CD14-positive monocyte (primary cell): ENCODE measurements at places on chromosomes 1 and 21. TPM values are rescaled to one million over a fixed set of nuclear protein-coding genes. Genes with fewer than 3 reads are reported as not detected.

The ASPM gene
- polyA plus RNA-seq, result 0.08 TPM

The FBLIM1 gene
- not detected for polyA plus RNA-seq

The FUCA1 gene
- 15.2 and 24.2 TPM in 2 replicates for polyA plus RNA-seq

The CD101 gene
- 54.7 TPM for polyA plus RNA-seq

The EVI5 gene
- 19.4 TPM for polyA plus RNA-seq

The CALML6 gene
- polyA plus RNA-seq, result not detected

The KLF17 gene
- polyA plus RNA-seq, result not detected

The IL12RB2 gene
- not detected for polyA plus RNA-seq

The PYHIN1 gene
- 0.15 TPM for polyA plus RNA-seq

The MLLT11 gene
- 0.36 and 0.93 TPM in 2 replicates for polyA plus RNA-seq

- DNase-seq, result peak; percentile 51
Measured at GRCh38 chr1:30758785-30759380, 1.3 kb upstream of the LAPTM5 start.

DNA sequence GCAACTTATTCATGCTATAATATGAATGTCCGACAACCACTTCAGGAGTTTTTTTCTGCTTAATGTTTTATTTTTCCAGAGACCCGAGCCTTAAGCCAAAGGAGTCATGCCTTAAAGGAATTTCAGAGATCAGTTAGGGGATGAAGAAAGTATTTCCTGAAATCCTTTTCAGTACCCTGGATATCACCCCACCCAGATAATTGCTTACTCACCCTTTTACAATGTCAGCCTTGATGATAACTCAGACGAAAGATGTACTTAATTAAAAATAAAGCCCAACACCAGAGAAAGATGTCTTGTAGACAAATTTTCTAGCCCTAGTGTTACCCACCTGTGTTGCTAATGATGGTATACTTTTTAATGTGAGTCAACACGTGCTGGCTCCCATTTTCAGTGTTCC lies 124.1 kb downstream of the XCL2 start:
- DNase-seq, result no peak

- DNase-seq, result peak; percentile 53
Measured at GRCh38 chr1:185260611-185261010, 56.4 kb downstream of the IVNS1ABP start.

DNA sequence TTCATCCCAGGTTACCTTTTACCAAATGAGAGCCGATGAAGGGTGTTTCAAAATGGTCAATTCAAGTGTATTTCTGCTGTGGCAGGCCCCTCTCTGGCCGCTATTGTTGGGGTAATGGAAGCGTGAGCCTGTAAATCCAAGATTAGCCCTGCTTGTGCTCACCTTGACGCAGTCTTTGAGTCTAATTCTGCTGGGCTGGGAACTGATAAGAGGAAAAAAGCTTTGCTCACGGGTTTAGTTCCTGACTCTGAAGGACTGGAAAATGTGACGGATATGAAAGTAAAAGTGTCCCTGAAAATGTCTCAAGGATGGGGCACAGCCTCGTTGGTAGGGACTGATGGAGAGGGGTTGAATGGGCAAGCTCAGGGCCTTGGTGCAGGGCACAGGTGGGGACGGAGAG lies 125.9 kb upstream of the GALNT2 start:
- DNase-seq, result no peak

DNA sequence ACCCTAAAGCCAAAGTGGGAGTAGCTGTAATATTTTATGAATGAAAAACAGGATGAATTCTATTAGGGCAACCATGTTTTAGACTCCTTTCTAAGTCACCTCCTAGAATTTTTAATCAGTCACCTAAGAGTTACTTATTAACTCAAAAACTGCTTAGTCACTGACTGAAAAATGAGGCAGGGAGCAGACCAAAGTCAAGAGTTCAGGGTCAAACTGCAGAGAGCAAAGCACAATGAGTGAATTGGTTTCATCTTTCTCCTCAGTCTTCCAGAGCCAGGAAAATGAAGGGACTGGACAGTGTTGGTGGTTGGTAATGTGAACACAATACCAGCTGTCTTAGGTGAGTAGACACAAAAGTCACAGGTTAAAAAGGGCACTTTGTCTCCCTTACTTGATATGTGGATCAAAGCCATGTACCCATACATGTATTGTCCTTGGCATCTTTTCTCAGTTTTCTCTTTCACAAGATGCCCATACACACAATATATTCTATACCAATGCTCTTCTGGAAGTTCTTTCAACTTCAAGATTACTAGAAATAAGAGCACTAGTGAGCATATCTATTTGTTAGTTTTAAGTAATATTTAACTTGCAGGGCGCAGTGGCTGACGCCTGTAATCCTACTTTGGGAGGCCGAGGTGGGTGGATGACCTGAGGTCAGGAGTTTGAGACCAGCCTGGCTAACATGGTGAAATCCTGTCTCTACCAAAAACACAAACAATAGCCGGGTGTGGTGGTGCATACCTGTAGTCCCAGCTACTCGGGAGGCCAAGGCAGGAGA lies 42.2 kb downstream of the ATP1B1 start:
- DNase-seq, result no peak

DNA sequence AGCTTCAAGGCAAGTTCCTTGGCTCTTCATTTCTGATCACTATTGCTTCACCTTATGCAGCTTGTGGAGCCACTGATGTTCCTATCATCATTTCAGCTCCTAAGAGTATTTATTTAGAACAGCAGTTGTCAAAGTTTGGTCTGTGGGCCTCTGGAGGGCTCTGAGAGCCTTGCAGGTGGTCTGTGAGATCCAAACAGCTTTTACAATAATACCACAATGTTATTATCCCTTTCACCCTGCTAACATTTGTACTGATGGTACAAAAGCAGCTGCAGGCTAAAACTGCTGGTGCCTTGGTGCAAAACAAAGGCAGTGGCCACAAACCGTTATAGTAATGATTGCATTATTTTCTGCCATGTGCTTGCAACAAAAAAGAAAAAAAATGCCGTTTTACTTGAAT lies 33.8 kb downstream of the PATJ start:
- no peak for DNase-seq

- no peak for DNase-seq
Measured at GRCh38 chr1:57089221-57089620, 123.4 kb upstream of the C8B start.

GRCh38 chr1:234141006-234141405 lies 232.2 kb upstream of the COA6 start:
- DNase-seq, result no peak

- DNase-seq, result no peak
Measured at GRCh38 chr1:58119971-58120370, 426.6 kb downstream of the OMA1 start.

DNA sequence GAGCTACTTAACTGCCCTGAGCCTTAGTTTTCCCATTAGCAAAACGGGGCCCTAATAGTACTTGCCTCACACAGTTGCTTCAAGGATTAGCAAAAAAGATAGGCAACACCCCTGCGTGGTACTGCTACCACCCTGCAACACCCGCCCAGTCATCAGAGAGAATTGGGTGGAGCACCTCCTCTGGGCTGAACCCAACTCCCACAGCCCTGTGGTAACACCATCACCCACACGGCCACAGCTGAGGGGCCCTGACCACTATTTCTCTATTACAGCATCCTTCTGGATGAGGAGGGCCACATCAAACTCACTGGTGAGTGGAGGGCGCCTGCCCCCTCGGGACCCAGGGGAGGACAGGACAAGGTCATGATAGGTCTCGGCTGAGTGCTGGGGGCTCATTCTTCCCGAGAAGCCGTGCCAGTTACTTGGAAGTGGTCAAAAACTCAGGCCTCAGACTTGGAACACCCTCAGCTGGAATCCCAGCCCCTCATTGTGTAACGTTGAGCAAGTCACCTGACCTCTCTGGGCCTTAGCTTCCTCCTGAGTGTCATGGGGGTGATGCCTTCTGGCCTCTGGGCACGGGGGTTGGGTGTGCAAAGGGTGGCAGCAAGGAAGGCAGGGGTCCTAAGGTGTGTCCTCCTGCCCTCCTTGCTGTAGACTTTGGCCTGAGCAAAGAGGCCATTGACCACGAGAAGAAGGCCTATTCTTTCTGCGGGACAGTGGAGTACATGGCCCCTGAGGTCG lies 24.6 kb downstream of the RPS6KA1 start:
- peak; percentile 69 for DNase-seq

- no peak for DNase-seq
Measured at GRCh38 chr1:165395478-165395877, 39.0 kb upstream of the LMX1A start.

DNA sequence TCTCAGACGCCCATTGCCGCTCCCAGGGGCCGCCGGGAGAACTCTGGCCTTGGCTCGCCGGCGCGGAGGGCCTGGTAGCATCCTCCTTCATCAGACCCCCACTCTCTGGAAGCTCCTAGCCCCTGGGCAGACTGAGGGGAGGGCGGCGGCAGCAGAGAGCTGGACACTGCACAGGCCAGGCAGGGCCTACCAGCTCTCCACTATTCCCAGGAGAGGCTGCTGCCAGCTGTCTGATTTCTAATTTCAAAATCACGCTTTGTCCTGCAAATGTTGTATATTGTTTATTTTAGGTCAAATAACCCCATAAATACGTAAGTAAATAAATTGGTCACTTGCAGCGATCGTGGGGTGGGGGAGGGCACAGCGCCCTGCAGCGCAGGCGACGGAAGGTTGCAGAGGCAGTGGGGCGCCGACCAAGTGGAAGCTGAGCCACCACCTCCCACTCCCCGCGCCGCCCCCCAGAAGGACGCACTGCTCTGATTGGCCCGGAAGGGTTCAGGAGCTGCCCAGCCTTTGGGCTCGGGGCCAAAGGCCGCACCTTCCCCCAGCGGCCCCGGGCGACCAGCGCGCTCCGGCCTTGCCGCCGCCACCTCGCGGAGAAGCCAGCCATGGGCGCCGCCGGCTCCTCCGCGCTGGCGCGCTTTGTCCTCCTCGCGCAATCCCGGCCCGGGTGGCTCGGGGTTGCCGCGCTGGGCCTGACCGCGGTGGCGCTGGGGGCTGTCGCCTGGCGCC lies at the start of gene MTARC1:
MTARC1 (plus strand) TSS at position 577 of the 732 bp plus-strand sequence; CDS start at position 609, 32 bp downstream.
- peak; percentile 34 for DNase-seq

- DNase-seq, result no peak
Measured at GRCh38 chr1:209249280-209249670, 334.2 kb upstream of the CAMK1G start.

DNA sequence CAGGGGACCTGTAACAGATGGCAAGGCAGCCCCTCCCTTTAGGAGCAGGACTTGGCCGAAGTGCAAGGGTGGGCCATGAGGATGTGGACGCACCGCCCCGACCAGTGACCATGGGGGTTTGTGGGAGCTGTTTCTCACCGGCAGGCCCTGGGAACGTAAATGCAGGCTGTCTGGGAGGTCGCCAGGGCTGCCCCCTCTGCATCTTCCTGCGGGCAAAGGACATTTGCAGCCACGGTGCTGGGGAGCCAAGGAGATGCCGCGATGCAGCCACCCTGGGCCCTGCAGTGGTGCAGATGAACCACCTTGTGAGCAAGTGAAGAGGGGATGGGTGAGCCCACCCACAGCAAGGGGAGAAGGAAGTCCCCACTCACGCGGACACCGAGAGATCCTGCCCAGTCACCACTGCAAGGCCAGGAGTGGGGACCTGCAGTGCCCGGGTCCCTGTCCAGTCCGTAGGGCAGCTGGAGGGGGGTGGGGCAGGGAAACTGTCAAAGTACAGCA lies 121.1 kb downstream of the SIK1 start:
- DNase-seq, result no peak

DNA sequence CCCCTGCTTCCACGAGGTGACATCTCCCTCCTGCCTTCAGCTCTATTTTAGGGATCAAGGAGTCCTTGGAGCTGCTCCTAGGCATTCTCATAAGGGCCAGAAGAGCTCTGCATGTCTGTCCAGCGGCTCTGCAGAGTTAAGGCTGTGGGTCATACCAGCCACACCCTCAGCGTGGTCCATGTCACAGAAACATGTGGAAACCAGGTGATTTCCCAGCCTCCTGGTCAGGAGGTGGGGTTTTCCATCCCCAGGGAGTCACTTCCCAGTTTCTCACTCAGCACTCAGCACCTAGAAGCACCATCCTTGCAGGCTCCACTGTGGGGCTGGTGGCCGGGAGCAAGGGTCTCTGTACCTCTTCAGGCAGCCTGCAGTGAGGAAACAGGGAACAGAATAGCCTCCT lies 1.4 kb upstream of the TNFRSF1B start:
- no peak for DNase-seq

- peak; percentile 86 for DNase-seq
Measured at GRCh38 chr1:151867765-151868411, 14.4 kb upstream of the THEM5 start.

- DNase-seq, result peak; percentile 36
Measured at GRCh38 chr1:72283307-72284083, 1.2 kb upstream of the NEGR1 start.

- DNase-seq, result no peak
Measured at GRCh38 chr1:203178821-203179666, 3.4 kb upstream of the MYBPH start.

DNA sequence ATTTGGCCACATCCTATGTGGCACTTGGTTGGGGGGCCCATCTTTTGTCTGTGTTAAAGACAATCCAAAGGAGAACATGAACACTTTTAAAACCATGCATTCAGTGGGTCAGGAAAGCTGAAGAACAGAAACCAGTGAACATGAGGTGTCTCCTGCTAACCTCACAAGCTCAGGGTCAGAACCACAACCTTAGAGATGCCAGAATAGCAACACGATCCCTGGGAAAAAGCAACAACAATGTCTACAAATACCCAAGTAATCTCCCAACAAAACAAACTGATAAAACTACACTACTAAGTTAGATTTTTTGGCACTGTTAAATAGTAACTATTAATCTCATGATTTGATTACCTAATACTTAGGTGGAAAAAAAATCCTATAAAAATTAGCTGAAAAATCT lies 34.1 kb upstream of the GNG4 start:
- no peak for DNase-seq

DNA sequence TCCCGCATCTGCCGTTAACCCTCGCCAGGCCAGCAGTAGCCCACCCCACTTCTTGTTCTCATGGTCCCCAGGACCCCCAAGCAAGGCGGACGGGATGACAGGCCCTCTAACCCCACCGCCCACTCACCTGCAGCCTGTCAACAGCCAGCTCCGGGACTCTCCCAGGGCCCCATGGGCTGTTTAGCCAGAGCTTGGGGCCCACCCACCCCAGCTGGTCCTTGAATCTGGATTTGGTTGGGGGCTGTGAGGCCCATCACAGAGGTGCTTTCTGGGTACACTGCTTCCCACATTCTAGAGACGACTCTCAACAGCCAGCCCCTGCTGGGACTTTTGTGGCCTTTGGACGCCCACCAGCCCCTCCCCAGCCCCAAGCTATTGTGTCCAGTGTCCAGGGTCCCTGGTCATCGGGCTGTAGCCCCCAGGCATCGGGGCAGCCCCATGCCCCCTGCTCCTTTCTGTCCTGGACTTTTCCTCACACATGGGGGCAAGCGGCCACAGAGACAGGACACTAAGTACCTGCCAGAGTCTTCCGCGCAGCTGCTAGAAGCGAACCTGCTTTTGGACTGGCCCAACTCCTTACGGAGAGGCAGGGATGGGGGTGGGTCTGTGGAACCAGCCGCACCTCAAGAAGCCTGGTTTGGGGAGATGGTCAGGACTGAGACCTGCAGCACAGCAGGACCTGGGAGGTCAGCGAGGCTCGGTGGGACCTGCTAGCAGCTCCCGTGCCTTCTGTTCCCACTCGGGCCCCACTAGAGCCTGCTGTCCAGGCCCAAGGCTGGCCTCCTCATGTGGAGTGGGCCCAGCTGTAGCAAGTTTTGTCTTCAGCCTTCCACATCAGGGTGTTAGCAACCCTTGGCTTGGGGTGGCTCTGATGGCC lies 208.1 kb upstream of the VAMP3 start:
- no peak for DNase-seq
